Activated T-helper 17 cell treated with anti-CD3 and anti-CD28 coated beads, Interleukin-2, amount 50 U/mL, for 72 hours (primary cell): ENCODE measurements at places on chromosomes 5 and 9. TPM values are rescaled to one million over a fixed set of nuclear protein-coding genes. Genes with fewer than 3 reads are reported as not detected.

DNA sequence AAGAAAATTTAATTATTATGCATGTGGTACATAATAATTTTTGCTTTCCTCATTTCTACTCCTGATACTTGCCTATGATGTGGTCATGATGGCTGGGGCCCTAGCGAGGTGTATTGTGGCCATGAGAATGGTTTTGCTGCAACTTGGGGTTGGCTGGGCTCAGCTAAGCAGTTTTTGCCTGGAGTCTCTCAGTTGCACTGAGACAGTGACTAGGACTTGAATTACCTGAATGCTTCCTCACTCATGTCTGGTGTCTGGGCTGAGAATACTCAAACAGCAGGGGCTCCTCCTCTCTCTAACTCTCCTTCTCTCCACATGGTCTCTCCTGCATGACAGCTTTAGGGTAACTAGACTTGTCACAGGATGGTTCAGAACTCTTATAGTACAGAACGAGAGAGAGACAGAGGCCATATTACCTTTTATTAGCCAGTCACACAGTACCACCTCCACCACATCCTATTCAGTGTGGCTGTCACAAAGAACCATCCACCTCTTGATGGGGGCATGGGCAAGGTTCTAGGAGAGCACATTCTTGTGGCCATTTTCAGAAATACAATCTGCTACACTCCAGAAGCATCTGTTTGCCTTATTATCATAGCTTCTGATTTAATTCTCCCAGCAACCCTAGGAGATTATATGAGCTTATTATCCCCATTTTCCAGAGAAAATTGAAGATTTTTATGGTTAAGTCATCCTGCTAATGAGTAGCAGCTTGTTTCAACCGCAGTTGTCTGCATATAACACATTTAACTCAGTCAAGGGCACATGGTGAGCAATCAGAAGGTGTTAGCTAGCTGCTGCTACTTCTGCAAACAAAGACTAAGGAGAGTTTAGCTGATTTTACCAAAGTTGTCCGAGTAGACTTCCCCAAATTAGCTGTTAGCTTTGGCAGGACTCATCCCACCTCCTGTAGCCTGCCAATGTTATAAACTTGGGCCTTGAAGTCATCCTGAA lies 245.1 kb downstream of the DOCK8 start:
- ATAC-seq: peak; percentile 48

DNA sequence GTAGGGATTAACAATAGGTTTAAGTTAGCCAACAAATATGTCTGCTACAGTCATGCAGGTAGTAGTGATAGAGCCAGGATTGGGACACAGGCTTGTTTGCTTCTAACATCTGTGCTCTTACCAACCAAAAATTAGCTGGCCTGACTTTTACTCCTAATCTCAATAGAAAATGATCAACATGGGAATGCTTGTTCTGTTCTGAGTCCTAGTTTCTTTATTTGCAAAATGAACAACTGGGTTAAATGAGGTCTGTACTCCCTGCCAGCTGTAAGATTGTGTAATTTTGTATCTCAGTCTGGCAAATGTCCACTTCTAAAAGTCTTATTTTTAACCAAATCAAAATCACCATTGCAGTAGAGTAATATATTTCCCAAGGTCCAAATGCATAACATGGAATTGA lies 216.8 kb downstream of the NMUR2 start:
- ATAC-seq: no peak

GRCh38 chr9:125521462-125522327 lies 185.3 kb downstream of the MAPKAP1 start:
- peak; percentile 98 for ATAC-seq

DNA sequence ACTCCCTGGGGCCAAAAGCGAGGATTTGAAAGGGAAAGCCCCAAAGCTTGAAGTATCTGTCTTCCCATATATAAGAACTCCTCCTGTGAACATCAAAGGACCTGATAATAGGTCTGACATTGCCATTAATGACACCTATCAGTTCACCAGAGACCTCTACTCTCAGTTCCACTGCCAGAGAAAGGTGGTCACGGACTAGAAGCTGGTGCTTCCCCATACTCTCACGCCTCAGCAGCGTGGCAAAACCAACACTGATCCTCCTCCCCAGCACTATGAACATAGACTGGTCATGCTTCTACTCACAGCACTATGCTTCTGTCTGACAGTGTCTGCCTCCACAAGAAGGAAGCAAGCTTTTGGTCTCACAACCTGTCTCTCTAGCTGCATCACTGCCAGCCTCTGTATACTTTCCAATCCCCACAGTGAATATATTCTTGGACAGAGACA lies 37.9 kb downstream of the NRG2 start:
- no peak for ATAC-seq

GRCh38 chr9:134500931-134501760 lies 140.5 kb upstream of the COL5A1 start:
- ATAC-seq: no peak

GRCh38 chr5:15499528-15500324 lies at the start of gene FBXL7:
Gene FBXL7 (plus strand): TSS chr5:15500180.
- no peak for ATAC-seq

- ATAC-seq: no peak
Measured at GRCh38 chr9:116072046-116072445, 81.5 kb upstream of the PAPPA start.

DNA sequence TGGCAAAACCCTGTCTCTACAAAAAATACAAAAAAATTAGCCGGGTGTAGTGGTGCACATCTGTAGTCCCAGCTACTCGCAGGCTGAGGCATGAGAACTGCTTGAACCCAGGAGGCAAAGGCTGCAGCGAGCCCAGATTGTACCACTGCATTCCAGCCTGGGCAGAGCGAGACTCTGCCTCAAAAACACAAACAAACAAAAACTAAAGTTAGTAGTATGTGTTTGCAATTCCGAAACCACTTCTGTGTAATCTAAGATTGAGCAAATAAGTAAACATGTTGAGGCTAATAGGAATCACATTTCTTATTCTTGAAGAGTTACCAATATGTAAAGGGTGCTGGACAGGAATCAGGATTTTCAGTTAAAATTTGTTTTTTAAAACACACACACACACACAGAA lies 70.0 kb upstream of the SUSD1 start:
- ATAC-seq: no peak

DNA sequence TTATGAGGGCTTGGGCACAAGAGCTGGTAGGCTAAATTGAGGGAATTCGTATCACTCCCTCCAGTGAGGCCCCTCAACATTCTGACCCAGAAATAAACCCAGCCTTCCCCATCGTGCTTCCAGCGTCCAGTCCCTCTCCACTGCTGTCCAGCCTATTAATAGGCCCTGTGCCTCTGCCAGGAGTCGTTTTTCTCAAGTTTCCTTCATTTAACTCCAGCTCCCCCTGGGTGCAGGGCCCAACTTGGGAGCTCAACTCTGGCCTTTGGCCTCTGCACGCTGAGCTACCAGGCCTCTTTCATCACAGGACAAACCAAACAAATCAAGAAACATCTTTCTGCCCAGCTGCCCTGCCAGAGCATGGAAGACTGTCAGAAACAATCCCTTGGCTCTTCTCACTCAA lies 10.0 kb downstream of the HBEGF start:
- ATAC-seq: no peak

- no peak for ATAC-seq
Measured at GRCh38 chr5:28310696-28311095, 1272.3 kb upstream of the CDH9 start.

GRCh38 chr5:36217988-36218387 lies 23.7 kb downstream of the NADK2 start:
- ATAC-seq: no peak

GRCh38 chr5:154948313-154948712 lies 7.4 kb downstream of the MRPL22 start:
- ATAC-seq: no peak

- peak; percentile 63 for ATAC-seq
Measured at GRCh38 chr5:43191740-43192557, at the start of gene NIM1K. Gene NIM1K (plus strand): TSS chr5:43192225. CDS start chr5:43245776, 53,551 bp downstream.

DNA sequence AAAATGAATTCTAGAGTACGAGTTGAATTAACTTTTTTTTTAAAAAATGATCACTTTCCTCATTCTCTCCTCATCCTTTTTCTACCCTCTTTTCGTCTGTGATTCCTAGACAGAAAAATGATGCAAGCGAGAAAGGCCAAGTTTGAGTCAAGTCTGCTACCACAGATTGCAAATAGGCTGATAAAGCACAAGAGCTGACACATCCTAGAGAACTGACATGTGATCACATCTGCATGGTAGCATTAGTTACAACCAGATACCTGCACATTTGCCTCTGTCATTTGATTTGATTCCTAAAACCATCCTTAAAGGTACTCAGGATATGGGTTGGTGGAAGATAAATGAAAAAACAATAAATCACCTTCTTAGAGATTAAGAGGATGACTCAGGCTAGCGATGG lies 225.4 kb upstream of the PPP1R2B start:
- no peak for ATAC-seq

- no peak for ATAC-seq
Measured at GRCh38 chr5:132243366-132243977, 14.0 kb upstream of the PDLIM4 start.

GRCh38 chr9:18448101-18448500 lies 25.9 kb upstream of the ADAMTSL1 start:
- no peak for ATAC-seq

- ATAC-seq: no peak
Measured at GRCh38 chr5:72307573-72307967, 12.5 kb downstream of the MRPS27 start.

DNA sequence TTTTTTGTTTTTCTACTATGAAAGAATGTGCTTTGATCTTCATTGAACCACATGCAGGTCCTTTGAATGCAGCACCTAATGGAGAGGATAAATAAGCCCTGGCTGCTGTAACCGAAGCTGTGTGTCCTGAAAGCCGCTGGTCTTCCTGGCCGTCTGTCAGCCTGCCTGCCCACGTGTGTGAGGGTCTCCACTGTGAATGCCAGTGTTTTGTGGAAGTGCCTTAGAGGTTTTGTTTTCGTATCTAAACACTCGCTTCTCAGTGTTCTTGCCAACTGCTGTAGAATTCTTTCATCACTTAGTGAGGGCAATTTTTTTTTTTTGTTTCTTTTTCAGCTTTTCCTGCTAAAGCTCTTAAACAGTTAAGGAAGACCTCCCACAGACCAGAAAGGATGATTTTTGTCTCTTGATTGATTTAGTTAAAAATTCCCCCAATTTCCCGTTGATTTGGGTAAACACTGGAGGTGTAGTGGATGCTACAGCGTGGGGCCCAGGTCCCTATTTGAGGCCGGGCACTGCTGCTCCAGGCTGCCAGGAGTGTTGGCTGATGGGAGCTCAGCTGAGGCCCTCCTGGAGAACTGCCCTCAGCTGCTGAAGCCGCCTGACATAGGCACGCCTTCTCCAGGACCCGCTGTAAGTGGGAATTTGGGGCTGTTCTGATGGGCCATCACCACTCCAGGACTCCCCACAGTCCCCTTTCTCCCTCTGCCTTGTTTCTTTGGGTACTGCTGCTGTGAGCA lies 29.2 kb upstream of the PTCH1 start:
- ATAC-seq: no peak

GRCh38 chr5:172584638-172585037 lies 56.4 kb upstream of the NEURL1B start:
- no peak for ATAC-seq

GRCh38 chr5:151923866-151924476 lies 680 bp downstream of the GLRA1 start:
- no peak for ATAC-seq

DNA sequence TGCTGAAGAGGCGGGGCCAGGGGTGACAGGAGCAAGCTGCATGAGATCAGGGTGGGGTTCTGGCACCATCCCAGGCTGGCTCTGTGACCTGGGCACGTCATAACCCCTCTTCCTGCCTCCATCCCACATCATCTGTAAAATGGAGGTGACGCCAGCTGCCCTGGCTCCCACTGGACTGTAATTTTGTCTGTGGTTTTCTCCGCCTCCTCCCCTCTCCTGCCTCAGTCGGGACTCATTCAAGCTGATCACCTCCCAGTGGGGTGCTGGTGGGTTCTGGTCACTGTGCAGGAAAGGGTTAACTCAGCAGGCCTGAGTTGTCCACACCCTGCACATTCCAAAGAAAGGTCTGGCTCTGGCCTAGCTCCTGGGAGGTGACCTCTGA lies 128.2 kb downstream of the RXRA start:
- no peak for ATAC-seq

GRCh38 chr5:173895401-173896165 lies 7.4 kb downstream of the CPEB4 start:
- no peak for ATAC-seq

DNA sequence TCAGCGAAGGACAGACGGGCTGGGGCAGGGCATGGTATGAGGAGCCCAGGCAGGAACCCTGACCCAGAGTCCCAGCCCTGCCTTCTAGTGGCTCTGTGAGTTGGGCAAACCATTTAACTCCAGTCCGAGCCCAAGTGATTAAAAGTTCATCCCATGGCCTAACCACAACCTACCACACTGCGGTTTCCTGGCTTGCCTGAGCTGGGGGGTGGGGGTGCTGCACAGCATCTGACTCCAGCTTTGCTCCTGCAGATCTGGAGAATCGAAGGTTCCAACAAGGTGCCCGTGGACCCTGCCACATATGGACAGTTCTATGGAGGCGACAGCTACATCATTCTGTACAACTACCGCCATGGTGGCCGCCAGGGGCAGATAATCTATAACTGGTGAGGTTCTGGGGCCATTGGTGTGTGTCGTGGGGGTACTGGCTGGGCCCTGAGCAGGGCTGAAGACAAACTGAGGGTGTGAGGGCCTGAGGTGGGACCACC lies 49.0 kb downstream of the STOM start:
- no peak for ATAC-seq

- no peak for ATAC-seq
Measured at GRCh38 chr5:15191012-15191411, 309.0 kb upstream of the FBXL7 start.

GRCh38 chr5:55603922-55604321 lies 69.2 kb upstream of the PLPP1 start:
- no peak for ATAC-seq

GRCh38 chr5:157689942-157690689 lies 18.8 kb downstream of the C5orf52 start:
- ATAC-seq: peak; percentile 64

DNA sequence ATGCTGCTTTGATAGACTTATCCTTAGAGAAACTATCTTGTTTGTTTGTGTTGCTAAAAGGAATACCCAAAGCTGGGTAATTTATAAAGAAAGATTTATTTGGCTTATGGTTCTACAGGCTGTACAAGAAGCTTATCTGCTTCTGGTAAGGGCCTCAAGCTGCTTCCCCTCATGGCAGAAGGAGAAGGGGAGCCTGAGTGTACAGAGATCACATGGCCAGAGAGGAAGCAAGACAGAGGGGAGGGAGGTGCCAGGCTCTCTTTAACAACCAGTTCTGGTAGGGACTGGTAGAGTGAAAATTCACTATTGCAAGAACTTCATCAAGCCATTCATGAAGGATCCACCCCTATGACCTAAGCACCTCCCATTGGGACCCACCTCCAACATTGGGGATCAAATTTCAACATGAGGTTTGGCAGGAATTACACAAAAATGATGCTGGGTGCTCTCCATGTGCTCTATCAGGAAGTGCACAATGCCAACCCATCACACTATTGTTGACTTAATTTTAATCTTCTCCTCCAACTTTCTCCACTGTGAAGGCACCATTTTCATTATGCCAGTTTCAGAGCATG lies 115.1 kb upstream of the SHB start:
- ATAC-seq: no peak

GRCh38 chr9:108860764-108861163 lies 1.3 kb upstream of the ACTL7A start:
- ATAC-seq: no peak

Gene TAF1L
- not detected for total RNA-seq

Gene HTR4
- total RNA-seq: not detected

Gene OR1J2
- not detected for total RNA-seq

Gene CDHR2
- 0.50 TPM for total RNA-seq

Gene FYB1
- total RNA-seq: 95.7 TPM

Gene CNTFR
- not detected for total RNA-seq

Gene NUDT12
- total RNA-seq: 0.39 TPM

Gene ENTPD2
- 0.39 TPM for total RNA-seq

Gene CLPTM1L
- total RNA-seq: 118 TPM

Gene SCGB3A2
- not detected for total RNA-seq

Gene TAS2R1
- not detected for total RNA-seq
